ENCODE measurements at places on chromosomes 11 and 22.

DNA sequence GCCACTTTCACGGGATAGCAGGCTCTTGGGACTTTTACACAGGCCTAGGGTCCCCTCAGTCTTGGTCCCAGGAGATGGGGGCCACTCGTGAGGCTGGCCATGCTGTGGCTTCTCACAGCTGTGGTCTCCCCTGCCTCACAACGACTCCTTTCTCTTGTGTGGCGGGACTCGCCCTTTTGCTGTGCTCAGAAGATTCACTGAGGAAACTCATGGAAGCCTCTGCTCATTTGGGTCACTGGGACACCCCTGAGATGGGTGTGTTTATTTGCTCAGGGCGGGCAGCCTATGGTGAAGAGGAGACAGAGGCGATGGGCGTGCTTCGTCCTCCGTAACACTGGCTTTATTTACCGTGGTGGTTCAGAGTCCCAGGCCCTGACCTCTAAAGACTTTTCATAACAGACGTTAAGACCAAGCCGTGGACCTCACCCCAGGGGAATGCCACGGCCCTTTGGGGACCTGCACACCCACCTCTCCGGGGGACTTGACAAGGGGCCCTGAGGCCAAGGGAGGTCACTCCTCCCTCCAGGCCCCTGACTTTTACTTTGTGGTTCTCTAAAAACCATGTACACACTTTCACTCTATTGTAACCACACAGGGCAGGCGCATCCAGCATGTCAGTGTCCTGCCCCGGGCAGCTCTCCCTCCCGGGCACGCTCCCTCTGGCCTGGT lies 15.5 kb downstream of the TEF start:
- DNase-seq, result no peak

DNA sequence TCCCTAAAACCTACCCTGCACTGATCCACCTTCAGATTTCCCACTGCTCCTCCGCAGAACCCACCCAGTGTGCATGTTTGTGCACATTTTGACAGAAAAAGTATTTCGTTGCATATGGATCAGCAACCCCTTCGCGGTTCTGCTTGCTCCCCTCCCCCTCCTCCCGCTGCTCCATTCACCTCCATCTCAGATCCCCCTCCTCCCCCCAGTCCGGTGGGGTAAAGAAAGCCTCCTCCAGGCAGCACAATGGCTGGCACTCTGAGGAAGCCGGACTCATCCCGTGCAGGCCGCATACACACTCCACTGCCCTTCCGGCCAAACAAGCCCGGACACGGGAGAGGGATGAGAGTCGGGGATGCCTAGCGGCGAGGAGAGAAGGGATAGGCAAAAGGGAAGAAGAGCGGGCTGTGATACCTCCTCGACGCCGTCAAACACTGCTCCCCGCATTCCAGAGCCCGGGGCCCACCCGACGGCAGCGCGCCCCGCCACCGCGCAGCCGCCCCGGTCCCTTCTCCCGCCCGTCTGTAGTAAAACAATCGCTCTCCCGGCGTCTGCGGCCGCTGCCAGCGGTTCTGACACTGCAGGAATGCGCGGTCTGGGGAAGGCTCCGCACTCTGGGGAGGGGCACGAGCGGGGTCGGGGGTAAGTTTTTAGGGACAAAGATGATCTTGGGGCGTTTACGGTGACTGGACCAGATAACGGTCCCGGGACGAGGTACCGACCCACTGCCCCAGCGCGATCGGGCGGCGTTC lies 915 bp downstream of the FEZ1 start:
- DNase-seq, result no peak

DNA sequence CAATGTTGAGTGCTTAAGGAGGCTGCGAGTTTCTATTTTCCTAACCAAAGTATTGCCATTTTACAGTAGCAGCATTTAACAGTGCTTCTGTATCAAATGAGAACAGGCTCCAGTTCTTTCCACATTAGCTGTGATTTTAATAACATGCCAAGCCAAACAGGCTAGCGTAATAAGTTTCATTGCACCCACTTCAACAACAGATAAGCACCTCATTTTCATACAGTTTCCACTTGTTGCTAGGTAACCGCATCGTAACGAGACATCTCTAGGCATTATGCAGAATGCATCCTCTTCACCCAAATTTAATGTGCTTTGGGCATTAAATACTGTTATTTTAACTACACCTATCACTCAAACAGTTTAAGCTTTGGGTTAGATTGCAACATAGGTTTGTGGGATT lies 79.0 kb downstream of the CADM1 start:
- no peak for DNase-seq

- DNase-seq, result no peak
Observed at GRCh38 chr11:128868841-128869671, 2.0 kb upstream of the KCNJ1 start.
